ENCODE measurements at places on chromosomes 7 and 10.

- DNase-seq = no peak
Measured at GRCh38 chr10:132546567-132547420, 9.2 kb downstream of the INPP5A start.

DNA sequence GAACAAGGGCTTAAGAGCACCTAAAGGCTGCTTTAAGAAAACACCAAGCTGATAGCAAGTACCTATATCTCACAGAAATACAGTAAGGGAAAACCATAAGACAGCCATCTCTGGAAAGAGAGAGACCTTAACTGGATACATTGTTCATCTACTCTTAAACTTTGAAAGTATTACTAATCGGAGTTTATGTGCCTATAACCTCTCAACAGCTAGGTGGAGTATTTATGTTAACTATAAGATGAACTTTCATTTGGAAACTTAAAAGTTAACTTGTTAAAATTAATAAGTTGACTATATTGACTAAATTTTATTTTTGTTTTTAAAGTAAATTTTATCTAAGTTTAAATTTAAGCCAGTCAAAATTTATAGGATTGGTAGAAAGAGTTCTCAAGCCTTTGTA is 90.6 kb downstream of the USP6NL start:
- DNase-seq = no peak

GRCh38 chr7:129359638-129360037 is 74.6 kb upstream of the STRIP2 start:
- DNase-seq = no peak

DNA sequence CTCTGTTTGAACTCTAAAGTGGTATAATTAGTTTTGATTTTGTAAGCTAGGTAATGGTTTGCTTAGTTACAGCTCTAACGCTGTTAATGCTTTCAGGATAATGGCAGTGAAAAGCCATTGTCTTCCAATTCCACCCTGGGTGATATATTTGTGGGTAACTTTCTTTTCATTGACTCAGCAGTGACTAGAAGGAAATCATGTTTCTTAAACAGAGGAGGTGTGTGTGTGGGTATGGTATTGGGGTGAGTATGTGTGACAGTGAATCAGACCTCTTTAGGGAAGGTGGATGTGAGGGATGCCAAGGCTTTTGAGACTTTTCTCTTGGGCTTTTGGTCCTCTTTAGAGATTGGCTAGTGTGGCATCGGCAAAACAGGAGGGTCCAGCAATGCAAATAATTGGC is 13.6 kb downstream of the ENTPD7 start:
- no peak for DNase-seq

GRCh38 chr7:118684796-118685195 is 460.3 kb downstream of the ANKRD7 start:
- DNase-seq = no peak

DNA sequence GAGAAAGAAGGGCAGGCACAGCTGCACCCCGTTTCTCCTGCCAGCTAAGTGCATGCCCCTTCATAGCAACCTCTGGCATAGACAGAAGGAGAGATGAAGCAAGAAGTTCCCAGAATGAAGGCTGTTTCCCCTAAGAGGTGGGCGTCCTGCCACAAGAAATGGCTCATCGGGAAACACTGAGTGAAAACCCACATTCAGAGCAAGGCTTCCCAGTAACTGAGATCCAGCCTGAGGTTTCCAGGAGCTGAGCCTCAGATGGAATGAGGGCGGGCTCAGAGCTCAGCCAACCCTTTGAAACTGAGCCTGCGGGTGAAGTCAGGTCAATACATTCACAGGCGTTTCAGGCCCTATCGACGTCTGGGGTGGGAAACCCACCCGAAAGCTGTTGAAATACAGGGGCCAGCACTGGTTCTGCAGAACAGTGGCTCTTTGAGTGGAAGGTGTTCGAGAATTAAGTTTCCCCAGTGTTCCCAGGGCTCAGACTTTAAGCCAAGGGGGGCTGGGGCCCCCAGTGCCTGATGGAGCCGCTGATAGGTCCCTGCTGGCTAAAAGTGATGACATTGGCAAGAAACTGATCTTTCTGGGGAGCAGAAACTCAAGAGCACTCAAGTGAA is 510.2 kb downstream of the RPS24 start:
- DNase-seq = no peak

- DNase-seq = no peak
Measured at GRCh38 chr7:117808341-117808757, 64.9 kb downstream of the CTTNBP2 start.
